ENCODE measurements at places on chromosomes 7 and 10. TPM values are rescaled to one million over a fixed set of nuclear protein-coding genes. Genes with fewer than 3 reads are reported as not detected.

DNA sequence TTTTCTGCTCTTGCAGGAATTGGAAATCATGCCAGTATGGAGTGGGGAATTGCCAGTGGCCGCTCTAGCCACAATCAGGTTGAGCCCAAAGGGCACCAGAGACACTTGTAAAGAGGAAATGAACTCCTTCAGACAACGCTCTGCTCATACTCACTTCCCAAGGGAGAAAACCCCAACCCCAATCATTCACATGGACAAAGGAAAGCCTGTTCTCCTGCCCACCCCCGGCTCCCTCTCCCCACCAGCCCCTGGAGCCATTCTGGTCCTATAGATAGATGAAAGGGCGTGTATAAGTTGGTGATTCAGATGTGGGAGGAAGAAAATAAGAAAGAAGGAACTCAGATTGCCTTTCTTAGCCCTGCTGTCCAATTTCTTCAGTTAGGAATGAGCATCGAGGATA, 57.4 kb downstream of the GFRA1 start:
- H3K4me3 ChIP-seq: no peak overlapping the region
- peaks cover 19% of the 10 kb centered on the region for H3K4me1 ChIP-seq
- no peaks in the 10 kb centered on the region for H3K36me3 ChIP-seq

GRCh38 chr10:97650726-97651125, 10.3 kb downstream of the PI4K2A start:
- H3K27me3 ChIP-seq: no peaks in the 10 kb centered on the region
- H3K4me1 ChIP-seq: peaks cover 48% of the 10 kb centered on the region
- peaks cover 27% of the 10 kb centered on the region for H3K36me3 ChIP-seq

Gene TRPV6
- total RNA-seq: not detected

Gene ADAM22
- not detected for total RNA-seq

- H3K4me3 ChIP-seq: no peak overlapping the region
- no peaks in the 10 kb centered on the region for H3K36me3 ChIP-seq
- no peaks in the 10 kb centered on the region for H3K27me3 ChIP-seq
- peaks cover 1% of the 10 kb centered on the region for H3K4me1 ChIP-seq
- H3K27ac ChIP-seq: no peak overlapping the region
Observed at GRCh38 chr7:93239824-93240223, 7.7 kb downstream of the VPS50 start.

DNA sequence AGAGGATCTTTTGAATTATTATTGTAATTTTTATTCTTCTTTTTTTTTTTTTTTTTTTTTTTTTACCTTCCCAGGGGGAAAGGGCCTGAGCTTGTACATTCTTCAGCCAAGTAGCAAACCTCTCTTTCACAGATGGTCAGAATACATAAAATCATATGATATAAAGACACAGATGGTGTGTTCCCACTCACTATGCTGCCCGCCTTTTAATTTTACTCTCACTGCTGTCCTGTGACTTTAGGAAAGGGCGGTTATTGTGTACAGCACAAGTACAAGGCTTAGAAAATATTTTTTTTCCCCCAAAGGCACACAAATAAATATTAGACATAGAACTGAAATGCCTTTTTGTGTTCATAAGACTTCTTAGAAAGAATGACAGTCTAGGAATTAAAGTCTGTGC, 213.6 kb downstream of the RPS24 start:
- no peak for DNase-seq
- H3K27me3 ChIP-seq: no peaks in the 10 kb centered on the region
- no peak overlapping the region for H3K27ac ChIP-seq

Gene CACNB2
- not detected for total RNA-seq

GRCh38 chr10:17065273-17065672, 64.3 kb downstream of the CUBN start:
- H3K27ac ChIP-seq: no peak overlapping the region
- no peaks in the 10 kb centered on the region for H3K36me3 ChIP-seq
- no peaks in the 10 kb centered on the region for H3K27me3 ChIP-seq
- H3K4me3 ChIP-seq: no peak overlapping the region

Gene RHBDD2
- 47.5 TPM for total RNA-seq

Gene RTKN2
- 3.5 TPM for total RNA-seq

Gene MET
- 114 TPM for total RNA-seq

Gene FAM25C
- not detected for total RNA-seq

Gene GIMAP6
- total RNA-seq: not detected

DNA sequence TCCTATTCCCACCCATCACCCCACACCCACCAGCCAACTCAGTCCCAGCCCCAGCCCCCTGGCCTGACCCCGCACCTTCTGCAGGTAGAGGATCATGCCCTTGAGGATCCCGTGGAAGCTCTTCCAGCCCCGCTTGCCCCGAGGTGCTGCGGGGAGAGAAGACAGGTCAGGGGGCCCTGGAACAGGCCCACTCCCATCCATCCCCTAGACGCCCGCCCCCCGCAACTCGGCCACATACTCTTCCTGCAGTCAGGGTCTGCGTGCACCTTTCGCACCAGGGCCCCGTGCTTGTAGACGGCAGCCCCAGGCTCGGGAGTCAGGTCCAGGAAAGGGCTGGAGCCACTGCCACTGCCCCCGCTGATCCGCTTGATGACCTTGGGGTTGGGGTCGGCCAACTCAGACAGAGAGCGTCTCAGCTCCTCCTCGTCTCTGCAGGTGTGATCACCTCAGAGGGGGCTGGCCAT, 9.6 kb downstream of the NFKB2 start:
- H3K27ac ChIP-seq: no peak overlapping the region
- peaks cover 27% of the 10 kb centered on the region for H3K4me1 ChIP-seq
- no peak overlapping the region for H3K4me3 ChIP-seq
- H3K27me3 ChIP-seq: peaks cover 31% of the 10 kb centered on the region

DNA sequence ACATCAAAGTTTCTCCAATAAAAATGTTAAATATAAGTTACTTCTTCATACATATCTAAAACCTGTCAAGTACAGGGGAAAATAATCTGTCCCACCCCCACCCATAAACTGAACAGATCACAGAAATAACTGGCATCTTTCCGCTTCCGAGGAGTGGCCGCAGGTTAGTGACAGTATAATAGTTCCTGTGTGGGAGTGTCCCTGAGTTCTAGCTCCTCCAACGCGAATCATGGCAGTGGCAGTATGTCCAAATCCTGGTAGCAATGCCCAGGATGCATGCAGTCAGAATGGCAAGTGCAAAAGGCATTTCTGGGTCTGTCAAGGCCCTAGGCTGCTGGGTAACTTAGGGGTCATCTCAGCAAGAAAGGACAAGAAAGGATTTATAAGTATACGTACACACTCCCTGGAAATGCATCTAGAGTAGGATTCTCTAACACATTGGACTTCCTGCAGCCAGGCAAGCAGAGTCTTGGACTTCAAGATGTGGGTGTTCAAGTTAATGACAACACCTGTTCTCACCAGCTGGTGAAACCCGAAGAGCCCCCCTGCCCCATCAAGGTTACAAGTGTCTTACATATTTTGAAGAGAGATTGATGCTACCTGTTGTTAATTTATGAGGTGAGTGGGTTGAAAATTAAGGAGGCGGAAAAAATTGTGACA, 94.4 kb upstream of the COL1A2 start:
- peaks cover 6% of the 10 kb centered on the region for H3K36me3 ChIP-seq
- H3K27ac ChIP-seq: peak overlapping the region; percentile 99
- H3K4me3 ChIP-seq: peak overlapping the region; percentile 76
- DNase-seq: no peak

Gene FAM24B
- total RNA-seq: 6.8 TPM

DNA sequence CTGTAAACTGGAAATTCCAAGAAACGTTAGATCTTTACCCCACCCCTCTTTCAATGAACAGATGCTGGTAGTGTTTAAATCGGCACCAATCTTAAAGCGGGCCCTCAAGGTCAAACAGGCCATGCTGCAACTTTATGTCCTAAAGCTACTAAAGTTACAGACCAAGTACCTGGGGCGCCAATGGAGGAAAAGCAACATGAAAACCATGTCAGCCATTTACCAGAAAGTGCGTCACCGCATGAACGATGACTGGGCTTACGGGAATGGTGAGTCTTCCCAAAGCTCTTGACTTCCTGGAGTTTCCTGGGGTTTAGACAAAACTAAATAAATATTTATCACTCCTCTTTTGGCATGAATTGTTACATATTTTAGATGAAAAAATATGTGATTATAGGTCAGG, 19.6 kb upstream of the SMKR1 start:
- DNase-seq: no peak
- H3K27ac ChIP-seq: no peak overlapping the region
- H3K4me1 ChIP-seq: no peaks in the 10 kb centered on the region
- no peaks in the 10 kb centered on the region for H3K36me3 ChIP-seq
- no peaks in the 10 kb centered on the region for H3K27me3 ChIP-seq

- H3K27me3 ChIP-seq: peaks cover 1% of the 10 kb centered on the region
- H3K27ac ChIP-seq: no peak overlapping the region
- no peak for DNase-seq
- H3K36me3 ChIP-seq: no peaks in the 10 kb centered on the region
Observed at GRCh38 chr7:46741938-46742540, 821.0 kb upstream of the IGFBP3 start.

DNA sequence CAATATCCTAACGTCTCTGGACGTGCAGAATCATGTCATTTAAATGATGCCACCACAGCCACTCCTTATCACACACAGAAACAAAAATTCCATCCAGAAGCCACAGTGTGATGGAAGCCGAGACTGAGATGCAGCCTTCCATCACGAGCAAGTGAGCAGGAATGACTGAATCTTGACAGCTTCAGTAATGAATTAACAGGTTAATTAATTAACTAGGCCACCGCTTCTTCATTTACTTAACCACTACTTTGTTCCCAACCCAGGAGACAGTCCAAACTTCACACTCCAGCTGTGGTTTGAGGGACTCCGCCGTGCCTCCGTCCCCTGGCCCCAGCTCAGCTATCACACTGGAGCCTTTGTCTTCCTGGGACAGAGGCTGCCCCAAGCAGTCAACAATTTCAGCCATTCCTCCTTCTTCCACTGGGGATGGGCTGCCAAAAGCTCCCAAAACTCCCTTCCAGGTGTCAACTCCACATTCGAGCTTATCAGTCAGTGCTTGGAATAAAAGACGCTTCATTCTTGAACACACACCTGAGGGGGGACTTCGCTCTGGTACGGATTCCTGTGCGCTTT, 65.9 kb downstream of the FGFR2 start:
- no peak overlapping the region for H3K27ac ChIP-seq
- H3K36me3 ChIP-seq: no peaks in the 10 kb centered on the region
- DNase-seq: no peak
- H3K27me3 ChIP-seq: no peaks in the 10 kb centered on the region

DNA sequence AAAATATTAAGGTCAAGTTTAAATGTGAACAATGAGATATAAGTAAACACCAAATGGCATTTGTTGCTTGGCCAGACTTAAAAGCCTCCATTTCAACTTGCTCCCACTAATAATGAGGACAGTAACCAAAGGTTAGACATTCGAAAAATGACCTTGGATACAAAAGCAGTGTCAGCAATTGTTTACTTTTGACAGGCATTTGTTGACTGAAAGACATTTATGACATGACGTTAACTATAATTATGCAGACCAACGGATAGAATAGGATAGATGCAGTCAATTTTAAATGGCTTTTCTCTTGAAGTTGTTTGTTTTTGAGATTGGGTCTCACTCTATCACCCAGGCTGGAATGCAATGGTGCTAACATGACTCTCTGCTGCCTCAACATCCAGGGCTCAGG, 6.3 kb upstream of the WNT16 start:
- no peak overlapping the region for H3K4me3 ChIP-seq
- DNase-seq: no peak
- peaks cover 11% of the 10 kb centered on the region for H3K4me1 ChIP-seq
- no peak overlapping the region for H3K27ac ChIP-seq
- peaks cover 3% of the 10 kb centered on the region for H3K27me3 ChIP-seq

- no peak overlapping the region for H3K4me3 ChIP-seq
- DNase-seq: no peak
- no peak overlapping the region for H3K27ac ChIP-seq
- H3K36me3 ChIP-seq: no peaks in the 10 kb centered on the region
Observed at GRCh38 chr7:11228515-11228914, 254.8 kb downstream of the PHF14 start.

- no peak for DNase-seq
- H3K4me3 ChIP-seq: no peak overlapping the region
- H3K27me3 ChIP-seq: peaks cover 2% of the 10 kb centered on the region
- H3K4me1 ChIP-seq: peaks cover 6% of the 10 kb centered on the region
- no peak overlapping the region for H3K27ac ChIP-seq
- peaks cover 10% of the 10 kb centered on the region for H3K36me3 ChIP-seq
Observed at GRCh38 chr10:76318211-76318610, 886.8 kb downstream of the LRMDA start.

Gene PRLHR
- total RNA-seq: not detected

Gene CHN2
- total RNA-seq: not detected

Gene SMKR1
- total RNA-seq: not detected

- DNase-seq: peak; percentile 27
- no peak overlapping the region for H3K27ac ChIP-seq
- no peak overlapping the region for H3K4me3 ChIP-seq
- H3K4me1 ChIP-seq: no peaks in the 10 kb centered on the region
- H3K36me3 ChIP-seq: no peaks in the 10 kb centered on the region
- 0 out of 2 replicates have a peak, but pooled peaks cover 5% of the 10 kb centered on the region for H3K27me3 ChIP-seq
Observed at GRCh38 chr7:72493850-72494661, 81.9 kb upstream of the CALN1 start.
